Caki2 (cell line): ENCODE measurements at places on chromosomes 4 and X. TPM values are rescaled to one million over a fixed set of nuclear protein-coding genes. Genes with fewer than 3 reads are reported as not detected.

The SPATA18 gene
- 4.3 and 5.2 TPM in 2 replicates for total RNA-seq

The ENPP6 gene
- 0.03 TPM in 1 of 2 replicates, not detected in the other for total RNA-seq

DNA sequence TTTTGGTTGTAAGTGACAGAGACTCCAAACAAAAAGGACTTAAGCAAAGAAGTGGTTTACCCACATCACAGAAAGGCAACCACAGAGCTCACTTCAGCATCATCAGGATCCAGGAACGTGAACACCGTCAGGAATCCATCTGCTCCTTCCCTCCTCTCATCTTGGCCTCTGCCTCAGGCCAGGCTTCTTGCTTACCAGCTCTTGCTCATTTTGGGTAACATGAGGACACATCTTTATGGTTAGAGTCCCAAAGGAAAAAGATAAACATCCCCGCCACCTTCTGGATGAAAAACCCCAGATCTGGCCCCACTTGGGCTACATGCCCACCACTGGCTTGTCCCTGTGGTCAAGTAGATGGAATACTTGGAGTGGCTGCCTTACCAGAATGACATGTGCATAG, 176.8 kb upstream of the RPL34 start:
- no peak for DNase-seq

GRCh38 chrX:1686642-1687041, 71.8 kb downstream of the ASMT start:
- no peak for DNase-seq

- no peak for DNase-seq
Measured at GRCh38 chrX:71618303-71618721, at the start of gene CXCR3. Gene CXCR3 (minus strand): TSS chrX:71618511. CDS start chrX:71618449, 62 bp downstream.

DNA sequence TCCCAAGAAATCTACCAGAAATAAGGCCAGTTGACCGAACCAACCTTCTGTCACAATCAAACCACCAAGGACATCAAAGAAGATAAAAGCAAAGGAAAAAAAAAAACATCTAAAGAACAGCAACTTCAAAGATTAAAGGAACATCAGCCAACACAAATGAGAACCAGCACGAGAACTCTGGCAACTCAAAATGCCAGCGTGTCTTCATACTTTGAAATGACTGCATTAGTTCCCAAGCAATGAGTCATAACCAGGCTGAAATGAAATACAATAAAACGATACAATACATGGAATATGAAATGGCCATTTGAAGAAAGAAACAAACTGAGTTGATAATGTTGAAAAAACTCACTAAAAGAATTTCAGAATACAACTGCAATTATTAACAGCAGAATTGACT, 611.6 kb upstream of the GRIA3 start:
- no peak for DNase-seq

DNA sequence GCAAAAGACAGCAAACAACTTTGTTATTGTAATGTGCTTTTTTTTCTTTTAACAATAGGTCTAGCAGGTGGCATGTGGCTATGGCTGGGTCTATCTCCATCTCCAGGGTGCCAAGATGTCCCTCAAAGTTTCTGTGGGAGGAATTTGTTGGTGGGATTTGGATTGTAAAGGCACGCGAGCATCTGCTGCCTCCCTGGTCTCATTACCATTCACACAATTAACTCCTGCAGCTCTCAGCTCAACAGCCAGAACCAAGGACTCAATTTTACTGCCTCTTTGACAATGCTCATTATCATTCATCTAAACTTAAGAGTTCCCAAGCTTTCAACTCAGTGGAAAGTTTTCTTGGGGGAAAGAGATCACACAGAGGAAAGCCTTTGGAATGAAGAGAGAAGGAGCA, 10.9 kb upstream of the PCDH18 start:
- no peak for DNase-seq

- DNase-seq: peak; percentile 77
Measured at GRCh38 chrX:45710081-45710801, 509.6 kb upstream of the DIPK2B start.

GRCh38 chr4:108703370-108703769, 53.0 kb downstream of the OSTC start:
- no peak for DNase-seq
